ENCODE measurements at places on chromosomes 1 and 21.

DNA sequence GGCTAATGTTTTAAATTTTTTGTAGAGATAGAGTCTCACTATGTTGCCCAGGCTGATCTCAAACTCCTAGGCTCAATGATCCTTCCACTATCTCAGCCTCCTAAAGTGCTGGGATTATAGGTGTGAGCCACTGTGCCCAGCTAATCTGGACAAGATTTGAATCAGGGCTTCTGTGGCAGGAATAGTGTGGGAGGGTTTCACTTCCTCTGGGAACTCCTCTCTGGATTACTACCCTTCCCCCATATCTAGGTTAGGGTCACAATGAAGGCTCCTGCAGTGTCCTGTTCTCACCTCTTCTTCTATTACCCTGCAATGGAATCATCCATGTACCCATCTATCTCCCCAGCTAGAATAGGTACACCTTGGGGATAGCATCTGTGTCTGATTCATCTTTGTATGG, 133.6 kb upstream of the RAB4A start:
- no peak for DNase-seq

DNA sequence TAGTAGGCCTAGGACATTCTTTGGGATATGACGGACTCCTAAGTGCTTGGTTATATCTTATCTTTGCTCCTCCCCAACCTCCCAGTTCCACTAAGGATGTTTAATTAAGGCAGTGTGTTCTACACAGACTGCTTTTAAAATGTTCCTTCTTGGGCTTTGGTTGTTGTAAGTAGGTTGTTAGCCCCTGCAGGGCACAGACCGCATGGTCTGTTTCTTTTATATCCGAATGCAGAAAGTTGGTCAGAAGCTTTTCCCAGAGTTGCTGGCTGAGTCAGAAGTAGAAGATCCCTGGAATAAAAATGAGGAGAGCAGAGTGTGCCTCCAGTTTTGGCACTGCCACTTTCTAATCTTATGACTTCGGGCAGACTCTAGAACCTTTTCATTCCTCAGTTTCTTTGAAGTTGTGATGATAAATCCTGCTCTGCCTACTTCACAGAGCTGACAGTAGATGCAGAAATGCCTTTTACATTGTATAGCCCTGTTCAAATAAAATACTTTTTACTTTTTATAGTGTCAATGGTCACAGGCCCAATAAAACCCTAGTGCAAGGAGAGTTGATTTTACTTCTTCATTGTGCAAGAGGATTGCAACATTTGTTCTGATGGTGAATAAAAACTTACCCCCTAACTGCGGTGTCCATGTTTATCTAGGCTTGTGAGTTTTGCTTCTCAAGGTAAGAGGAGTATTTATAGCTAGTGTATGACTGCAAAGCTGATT, 18.4 kb downstream of the FMN2 start:
- no peak for DNase-seq

GRCh38 chr1:25952841-25953401, 44.9 kb downstream of the PAFAH2 start:
- peak; percentile 56 for DNase-seq

DNA sequence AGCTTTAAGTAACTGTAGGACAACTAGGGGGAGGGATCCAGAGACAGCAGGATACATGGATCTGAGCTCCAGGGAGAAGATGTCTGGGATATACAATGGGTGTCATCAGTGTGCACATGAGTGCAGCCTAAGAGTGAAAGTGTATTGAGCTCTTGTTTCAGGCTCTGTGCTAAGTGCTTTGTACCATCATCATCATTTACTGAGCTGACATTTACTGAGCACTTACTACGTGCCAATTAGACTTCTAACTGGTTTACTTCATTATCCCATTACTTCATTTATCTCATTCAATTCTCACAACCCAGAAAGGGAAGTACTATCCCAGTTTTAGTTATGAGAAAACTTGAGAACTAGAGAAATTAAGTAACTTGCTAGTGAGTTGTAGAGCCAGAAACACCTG, 4.5 kb upstream of the KDM4A start:
- no peak for DNase-seq

GRCh38 chr21:33238565-33239255, 9.0 kb downstream of the IFNAR2 start:
- no peak for DNase-seq

- no peak for DNase-seq
These were observed 55.3 kb upstream of the TARDBP start for GRCh38 chr1:10957133-10957532.

DNA sequence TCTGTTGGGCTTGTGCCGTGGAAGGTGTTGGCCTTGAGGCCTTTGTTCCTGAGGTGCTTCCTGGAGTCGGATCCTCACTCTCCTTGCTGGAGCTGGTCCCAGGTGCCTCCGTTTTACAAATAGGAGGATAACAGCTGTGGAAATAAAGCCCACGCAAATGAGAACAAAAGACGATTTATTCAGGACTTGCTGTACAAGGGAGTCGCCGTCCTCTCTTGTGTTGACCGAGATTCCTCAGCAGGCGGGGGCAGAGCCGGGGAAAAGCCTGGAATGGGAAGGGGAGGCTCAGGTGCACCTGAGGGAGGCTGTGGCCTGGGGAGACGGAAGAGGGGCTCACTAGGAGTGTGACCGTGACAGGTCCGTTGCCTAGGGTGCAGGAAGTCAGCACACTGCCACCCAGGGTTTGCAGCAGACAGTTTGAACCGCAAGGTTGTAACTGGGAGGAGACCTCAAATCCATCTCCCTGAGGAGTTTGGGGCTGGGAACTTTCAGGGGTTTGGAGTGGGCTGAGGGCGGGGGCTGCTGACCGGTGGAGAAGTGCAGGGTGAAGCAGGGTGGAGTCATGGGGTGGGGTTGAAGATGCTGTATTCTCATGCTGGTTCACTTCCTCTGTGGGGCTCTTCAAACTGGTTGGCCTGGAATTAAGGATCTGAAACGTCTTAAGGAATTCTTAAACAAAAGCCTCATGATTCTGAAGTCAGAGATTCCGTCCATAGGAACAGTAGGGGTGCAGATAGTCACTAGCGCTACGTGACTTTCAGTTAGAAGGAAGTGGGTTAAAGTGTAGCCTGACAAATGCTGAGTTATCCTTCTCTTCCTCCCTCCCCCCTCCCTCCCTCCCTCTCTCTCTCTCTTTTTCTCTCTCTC, 2.6 kb upstream of the CSTB start:
- DNase-seq, result peak; percentile 17

GRCh38 chr1:16260814-16261213, 23.8 kb upstream of the CPLANE2 start:
- DNase-seq, result peak; percentile 74

DNA sequence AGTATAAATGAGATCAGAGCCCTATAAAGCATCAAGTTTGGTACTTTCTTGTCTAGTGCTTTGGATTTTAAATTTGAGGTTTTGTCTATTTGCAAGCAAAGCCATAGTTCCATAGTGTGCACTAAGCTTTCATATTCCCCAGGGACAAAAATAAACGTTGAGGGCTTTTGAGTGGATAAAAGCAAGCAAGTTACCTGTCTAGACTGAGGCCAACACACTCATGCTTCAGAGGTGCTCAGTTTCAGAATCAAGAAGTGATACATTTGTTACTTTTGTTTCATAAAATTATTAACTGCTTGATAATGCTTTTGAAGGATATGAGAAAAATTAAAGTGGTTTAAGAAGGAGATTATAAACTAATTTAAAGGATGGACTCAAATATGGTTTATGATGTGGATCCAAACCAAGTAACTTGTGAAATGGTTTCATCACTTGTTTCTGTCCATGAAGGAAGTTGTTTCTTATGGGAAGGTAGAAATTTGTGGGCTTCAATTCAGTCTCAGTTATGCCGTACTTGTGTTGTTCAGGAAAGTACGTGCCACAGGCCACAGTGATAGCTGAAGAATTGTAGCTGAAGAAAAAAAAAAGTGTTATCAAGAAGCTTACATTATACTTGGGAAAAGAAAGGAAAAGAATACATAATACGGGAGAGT, 71.2 kb downstream of the CHRM3 start:
- no peak for DNase-seq

- DNase-seq, result peak; percentile 46
These were observed 45.3 kb downstream of the TARBP1 start for GRCh38 chr1:234433563-234434285.

DNA sequence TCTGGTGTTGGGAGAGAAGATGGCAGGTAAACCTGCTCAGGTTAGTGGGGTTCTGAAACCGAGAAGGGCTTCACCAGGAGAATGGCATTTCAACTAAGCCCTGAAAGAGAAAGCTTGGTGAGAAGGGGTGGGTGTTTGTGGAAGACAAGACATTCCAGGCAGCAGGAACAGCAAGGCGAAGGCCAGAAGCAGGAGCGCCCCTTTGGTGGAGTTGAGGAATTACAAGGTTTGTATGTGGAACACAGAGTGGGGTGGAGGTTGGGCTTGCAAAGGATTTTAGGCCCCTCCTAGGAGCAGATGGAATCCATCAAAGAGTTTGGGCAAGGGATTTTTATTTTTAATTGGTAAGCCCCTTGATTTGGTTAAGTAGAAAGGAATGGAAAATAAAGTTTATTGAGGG, 24.8 kb upstream of the ELOA start:
- DNase-seq, result peak; percentile 45

DNA sequence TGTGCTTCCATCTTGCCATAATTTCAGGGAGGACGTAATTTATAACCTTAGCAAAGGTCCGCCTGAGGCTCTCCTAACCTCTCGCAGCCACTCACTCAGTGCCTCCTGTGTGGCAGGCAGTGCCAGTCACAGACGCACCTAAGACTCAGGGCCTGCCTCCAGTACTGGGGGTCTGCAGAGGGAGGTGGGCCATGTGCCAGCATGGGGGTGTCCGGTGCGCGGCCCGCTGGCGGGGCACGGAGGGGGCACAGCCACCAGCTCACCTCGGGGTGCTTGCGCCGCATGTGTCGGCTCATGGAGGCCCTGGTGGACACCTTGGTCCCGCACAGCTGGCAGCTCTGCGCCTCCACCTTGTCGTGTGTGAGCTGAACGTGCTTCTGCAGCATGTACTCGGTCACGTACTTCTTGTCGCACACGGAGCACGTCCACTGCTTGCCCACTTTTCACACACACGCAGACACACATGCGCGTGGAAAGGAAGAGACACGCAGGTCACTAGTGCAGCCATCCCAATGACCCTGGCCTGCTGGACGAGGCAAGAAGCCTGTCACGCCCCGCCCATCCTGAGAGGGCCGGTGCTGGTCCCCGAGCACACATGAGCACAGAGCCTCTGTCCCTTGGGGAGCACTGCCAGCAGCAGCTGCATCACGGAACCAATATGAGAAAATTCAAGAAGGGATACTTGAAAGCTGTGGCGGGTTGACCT, 43.2 kb upstream of the RIPK4 start:
- DNase-seq, result no peak

DNA sequence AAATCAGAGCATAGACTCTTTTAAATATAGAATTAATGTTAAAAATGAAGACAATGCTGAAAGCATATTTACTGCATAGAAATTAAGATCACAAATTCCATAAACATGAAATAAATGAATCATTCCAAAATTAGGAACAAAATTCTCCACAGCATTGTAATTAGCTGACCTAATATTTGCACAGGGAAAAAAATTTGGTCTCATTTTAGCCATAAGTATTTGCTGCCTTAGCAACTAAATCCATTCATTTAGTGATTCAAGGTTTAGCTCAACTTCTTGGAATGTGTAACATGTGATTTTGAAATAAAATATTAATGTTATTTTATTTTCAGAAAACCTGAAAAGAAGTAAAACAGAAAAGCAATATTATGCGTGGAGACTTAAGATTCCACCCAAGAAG, 25.5 kb downstream of the ADAMTS5 start:
- DNase-seq, result peak; percentile 61

DNA sequence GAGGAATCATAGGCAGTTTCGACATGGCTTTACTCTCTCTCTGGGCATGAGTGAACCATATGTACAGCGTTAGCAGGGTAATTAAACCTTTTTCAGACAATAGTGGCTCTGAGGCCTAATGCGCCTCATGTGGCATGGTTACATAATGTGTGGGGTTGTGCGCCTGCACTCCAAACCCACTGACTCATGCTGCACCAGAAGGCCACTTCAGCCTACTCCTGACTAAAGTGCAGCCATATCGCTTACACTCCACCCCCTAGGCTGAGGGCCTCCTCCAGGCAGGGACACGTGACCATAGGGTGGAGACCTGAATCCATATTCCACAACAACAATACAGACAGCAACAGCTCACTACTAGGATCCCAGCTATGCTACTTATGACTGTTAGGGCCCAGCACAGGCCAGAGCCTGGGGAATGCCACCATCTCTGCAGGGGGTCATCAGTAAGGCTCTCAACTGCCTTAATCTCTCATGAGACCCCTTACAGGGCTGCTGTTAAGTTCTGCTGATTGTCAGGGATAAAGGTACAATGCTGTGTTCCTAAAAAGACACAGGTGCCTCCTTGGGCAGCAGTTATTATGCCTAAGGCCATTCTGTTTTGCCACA, 13.4 kb upstream of the ODF2L start:
- peak; percentile 67 for DNase-seq

DNA sequence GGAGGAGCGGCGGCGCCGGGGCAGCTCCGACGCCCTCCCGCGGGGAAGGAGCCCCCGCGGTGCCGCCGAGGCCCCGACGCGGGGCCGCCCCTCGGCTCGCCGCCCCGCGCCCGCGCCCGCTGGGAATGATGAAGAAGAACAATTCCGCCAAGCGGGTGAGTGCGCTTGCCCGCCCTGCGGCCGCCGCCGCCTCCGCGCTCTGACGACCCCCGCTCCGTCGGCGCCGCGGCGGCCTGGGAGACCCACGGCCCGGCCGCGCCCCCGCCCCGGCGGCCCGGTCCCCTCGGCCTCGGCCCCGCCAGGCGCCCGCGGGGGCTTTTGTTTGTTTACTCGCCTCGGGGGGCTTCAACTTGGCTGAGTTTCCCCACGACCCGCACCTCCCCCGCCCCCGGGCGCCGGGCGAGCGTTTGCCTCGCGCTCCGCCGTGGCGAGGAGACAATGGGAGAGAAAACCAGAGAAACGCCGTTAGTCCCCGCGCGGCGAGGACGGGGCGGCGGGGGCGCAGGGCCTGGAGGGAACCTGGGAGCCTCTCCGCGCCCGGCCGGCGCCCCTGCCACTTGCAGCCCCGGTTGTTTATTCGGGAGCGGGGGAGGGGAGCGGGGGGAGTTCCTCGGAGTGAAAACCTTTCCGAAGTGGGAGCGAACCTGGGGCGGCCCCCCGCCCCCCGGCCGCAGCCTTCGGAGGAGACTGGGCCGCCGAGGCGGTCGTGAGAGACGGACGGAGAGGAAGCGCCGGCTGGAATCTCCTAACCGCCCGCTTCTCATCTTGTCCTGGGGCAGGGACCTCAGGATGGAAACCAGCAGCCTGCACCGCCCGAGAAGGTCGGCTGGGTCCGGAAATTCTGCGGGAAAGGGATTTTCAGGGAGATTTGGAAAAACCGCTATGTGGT, 661 bp downstream of the PLEKHO1 start:
- no peak for DNase-seq

GRCh38 chr1:15678578-15678977, 5.5 kb upstream of the PLEKHM2 start:
- peak; percentile 86 for DNase-seq
